ENCODE measurements at places on chromosomes 3 and 15.
A peak's percentile ranks its signal among the peaks of the same experiment; 100 is the strongest.

DNA sequence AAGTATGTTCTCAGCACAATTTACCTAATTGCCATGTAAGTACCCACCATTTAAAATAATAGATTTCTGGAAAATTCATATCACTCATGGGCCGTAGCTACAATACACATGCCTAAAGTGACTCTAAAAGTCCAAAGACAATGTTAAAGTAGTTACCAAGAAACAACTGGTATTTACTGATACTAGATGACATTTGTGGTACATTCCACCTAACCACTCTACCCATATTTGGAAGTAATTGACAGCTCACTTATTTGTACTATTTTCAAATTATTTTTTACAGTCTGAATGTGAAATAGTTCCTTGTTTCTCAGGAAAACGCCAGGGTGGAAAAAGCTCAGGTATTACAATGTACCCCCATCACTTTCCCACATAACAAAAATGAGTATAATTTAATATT, 573.0 kb downstream of the MECOM start:
- no peak for DNase-seq

GRCh38 chr3:193827040-193827669, 234.1 kb downstream of the OPA1 start:
- no peak for DNase-seq

- DNase-seq: no peak
Observed at GRCh38 chr3:127103080-127103479, 89.9 kb upstream of the PRR23E start.

GRCh38 chr3:148682997-148683396, 14.7 kb upstream of the AGTR1 start:
- no peak for DNase-seq

GRCh38 chr3:111895071-111895470, 36.0 kb downstream of the PHLDB2 start:
- peak; percentile 30 for DNase-seq

DNA sequence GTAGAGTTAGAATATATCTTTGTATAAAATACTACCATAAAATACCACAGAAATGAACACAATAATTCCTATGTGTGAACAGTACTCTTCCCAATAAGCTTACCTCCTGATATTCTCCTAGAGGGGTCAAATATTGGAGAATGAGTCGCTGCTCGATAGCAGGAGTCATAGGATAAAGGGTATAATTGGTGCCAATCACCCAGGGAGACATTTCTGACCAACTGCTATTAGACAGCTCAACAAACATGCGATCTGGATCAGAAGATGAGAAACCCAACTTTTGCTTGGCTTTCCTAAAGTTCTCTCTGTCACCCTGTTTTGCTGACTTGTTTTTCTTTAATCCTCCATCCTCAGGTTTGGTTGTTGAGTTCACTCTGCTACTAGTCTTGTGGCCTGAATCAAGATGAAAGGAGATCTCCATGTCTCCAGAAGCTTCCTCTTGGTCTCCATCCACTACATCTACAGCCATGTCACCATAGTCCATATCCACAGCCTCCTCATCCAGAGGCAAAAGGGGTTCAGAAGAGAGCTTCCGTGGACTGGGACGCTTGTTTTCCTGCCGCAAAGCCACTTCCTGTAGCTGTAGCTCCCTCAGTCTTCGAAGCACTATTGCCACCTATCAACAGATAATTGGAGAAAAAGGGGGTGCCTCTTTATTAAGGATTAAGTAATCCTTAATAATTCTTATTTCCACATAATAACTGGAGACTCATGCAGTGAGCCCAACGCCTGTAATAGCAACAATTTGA, 50.4 kb downstream of the RBM15B start:
- no peak for DNase-seq

DNA sequence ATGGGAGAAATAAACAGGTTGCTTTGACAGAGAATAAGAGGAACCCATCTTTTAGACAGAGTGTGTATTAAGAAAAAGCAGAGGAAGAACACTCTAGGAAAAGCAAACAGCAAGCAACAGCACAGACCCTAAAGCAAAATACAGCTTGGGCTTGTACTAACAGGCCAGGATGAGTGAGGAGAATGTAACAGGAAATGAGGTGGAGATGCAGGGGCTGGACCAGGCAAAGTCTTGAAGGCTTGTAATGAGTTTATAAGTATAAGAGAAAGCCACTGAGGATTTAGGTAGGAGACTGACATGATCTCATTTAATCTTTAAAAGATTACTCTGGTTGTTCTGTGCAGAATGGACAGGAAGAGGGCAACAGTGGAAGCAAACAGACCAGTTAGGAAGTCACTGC, 4.9 kb downstream of the UBR1 start:
- DNase-seq: no peak

- DNase-seq: no peak
Observed at GRCh38 chr15:33068007-33068481, 126.5 kb downstream of the FMN1 start.

DNA sequence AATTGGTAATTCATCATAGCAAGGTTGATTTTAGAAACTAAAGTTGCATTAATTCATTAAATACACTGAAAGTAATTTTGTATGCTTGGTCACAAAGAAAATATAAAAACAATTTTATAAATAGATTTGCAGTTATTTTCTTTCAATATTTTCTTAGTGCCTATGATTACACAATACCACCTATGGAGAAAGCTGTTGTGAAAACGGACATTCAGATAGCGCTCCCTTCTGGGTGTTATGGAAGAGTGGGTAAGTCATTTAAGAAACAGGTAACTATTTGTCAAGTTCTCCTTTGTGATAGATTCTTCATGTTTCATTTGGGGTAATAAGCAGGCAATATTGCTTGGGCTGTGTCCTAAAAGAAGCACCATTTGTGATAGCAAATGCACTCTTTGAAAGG, 3.0 kb downstream of the DUT start:
- DNase-seq: no peak

Data from ACHN (cell line).